ENCODE measurements at places on chromosomes 2 and 18. TPM values are rescaled to one million over a fixed set of nuclear protein-coding genes. Genes with fewer than 3 reads are reported as not detected.

CNGA3 gene
- total RNA-seq: not detected

LIMS4 gene
- 22.4 TPM for total RNA-seq

NBAS gene
- 46.0 TPM for total RNA-seq

DNA sequence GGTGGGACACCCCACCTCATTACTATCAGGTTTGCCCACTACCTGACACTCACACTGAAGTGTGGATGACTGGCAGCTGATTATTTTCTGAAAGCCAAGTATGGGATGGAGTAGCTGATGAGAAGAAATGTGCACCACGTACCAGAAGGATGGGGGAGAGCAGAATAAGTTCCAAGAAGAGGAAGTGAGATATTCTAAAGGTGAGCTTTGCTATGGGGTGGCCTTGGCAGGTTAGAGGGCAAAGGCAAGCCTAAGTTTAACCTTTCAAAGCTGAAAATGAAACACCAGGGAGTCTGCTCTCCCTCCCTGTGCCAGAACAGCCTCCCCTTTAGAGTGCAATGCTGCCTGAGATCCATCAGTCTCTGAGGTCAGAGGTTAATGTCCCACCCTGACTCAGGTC is 196.1 kb upstream of the OSR1 start:
- no peak for DNase-seq

- DNase-seq: no peak
These were observed 284.1 kb downstream of the TRIB2 start for GRCh38 chr2:13000664-13001363.
